ENCODE measurements at places on chromosomes 5 and 9. TPM values are rescaled to one million over a fixed set of nuclear protein-coding genes. Genes with fewer than 3 reads are reported as not detected.

- no peak for DNase-seq
These were observed 3.2 kb upstream of the MIGA2 start for GRCh38 chr9:129033216-129033615.

DNA sequence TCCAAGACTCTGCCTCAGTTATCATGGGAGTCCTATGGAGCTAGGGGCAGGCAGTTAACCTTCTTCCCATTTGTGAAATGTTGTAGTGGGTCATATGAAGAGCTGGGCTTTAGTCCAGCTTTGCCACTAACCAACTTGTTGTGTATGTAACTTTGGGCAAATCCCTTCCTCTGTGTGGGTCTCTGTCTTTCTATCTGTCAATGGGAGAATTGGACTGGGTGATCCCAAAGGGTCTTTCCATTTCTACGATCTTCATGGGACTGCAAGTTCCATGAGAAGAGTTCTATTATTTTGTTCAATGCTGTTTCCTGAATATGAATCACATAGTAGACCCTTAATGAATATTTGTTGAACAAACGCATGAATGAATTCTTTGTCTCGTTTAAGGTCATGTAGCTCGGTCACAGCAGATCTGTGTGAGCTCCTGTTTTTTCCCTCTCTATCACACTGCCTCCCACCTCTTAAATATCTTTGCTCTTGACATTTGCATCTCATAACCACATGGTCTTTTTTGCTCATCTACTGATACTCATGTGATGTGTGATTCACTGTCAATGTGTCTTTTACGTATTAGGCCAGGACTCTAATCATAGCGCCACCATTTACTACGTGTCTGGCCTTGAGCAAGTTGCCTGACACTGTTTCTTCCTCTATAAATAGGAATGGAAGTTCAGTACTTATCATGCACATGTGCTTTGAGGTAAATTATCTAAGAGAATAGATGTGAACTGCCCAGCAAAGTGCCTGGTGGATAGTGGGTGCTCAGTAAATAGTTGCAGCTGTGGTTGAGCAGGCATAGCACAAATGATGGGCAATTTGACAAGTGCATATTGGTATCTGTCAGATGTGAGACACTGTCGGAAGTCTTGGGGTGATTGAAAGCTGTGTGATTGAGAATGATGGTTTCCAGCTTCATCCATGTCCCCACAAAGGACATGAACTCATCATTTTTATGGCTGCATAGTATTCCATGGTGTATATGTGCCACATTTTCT is 37.4 kb downstream of the PTTG1 start:
- no peak for DNase-seq

- DNase-seq = no peak
These were observed 106.3 kb downstream of the TRIO start for GRCh38 chr5:14249258-14250082.

The MRPL36 gene
- total RNA-seq = 48.1 TPM

The TOR1A gene
- 18.0 TPM for total RNA-seq

The ZCCHC7 gene
- total RNA-seq = 14.7 TPM

The SERF1A gene
- total RNA-seq = 0.39 TPM

The ENG gene
- total RNA-seq = 429 TPM

GRCh38 chr5:158737536-158738027 is 362.1 kb downstream of the EBF1 start:
- DNase-seq = no peak

The EIF4E1B gene
- not detected for total RNA-seq

The C5orf58 gene
- total RNA-seq = 0.75 TPM

DNA sequence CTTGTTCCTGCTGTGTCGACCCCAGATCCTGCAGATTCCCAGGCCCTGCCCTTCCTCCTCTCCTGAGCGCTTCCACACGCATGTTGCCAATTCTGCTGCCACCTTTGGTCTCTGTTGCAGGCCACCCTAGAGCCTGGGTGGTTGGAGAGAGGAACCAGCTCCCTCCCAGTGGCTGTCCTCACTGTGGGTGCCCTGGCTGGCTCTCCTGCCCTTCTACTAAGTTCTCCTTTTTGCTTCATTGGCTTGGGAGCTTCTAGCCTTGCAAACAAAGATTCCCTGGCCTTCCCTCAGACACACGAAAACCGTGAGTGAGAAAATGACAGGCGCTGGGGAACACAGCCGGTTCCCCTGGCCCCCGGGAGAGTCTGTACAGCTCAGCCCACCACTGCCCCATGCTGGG is 14.2 kb upstream of the NCS1 start:
- DNase-seq = no peak

The FOXD4L3 gene
- total RNA-seq = 0.26 TPM

- DNase-seq = peak; percentile 45
These were observed 51.5 kb downstream of the CEP120 start for GRCh38 chr5:123371575-123372179.

The ADGRD2 gene
- total RNA-seq = not detected

The DIRAS2 gene
- not detected for total RNA-seq

The NACC2 gene
- 45.3 TPM for total RNA-seq

The PCSK1 gene
- 0.71 TPM for total RNA-seq

DNA sequence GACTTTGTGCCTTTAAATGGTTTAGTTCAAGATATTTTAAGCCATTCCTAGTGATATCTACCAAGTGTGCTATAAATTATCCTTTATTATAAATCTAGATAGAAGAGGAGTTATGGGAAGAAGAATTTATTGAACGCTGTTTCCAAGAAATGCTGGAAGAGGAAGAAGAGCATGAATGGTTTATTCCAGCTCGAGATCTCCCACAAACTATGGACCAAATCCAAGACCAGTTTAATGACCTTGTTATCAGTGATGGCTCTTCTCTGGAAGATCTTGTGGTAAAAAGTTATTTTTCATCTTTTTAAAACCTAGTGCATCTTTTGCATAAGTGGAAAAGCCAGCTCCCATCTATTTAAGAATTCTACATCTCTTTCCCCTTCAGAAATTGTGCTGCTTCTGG is 18.6 kb downstream of the SLC23A1 start:
- DNase-seq = no peak

GRCh38 chr9:81789721-81790120 is 100.4 kb upstream of the TLE1 start:
- DNase-seq = no peak

The TMEM215 gene
- 0.11 TPM for total RNA-seq

The PSIP1 gene
- 21.7 TPM for total RNA-seq

- DNase-seq = peak; percentile 71
These were observed 2.0 kb upstream of the PFN3 start for GRCh38 chr5:177402271-177403043.

- DNase-seq = no peak
These were observed 247.0 kb downstream of the IRX1 start for GRCh38 chr5:3842591-3842990.

The SECISBP2 gene
- 17.8 TPM for total RNA-seq

The LRRC19 gene
- total RNA-seq = not detected

The C9orf85 gene
- 6.3 TPM for total RNA-seq

The SPINK13 gene
- total RNA-seq = not detected

The CMYA5 gene
- 757 TPM for total RNA-seq

The CCDC171 gene
- total RNA-seq = 3.4 TPM

DNA sequence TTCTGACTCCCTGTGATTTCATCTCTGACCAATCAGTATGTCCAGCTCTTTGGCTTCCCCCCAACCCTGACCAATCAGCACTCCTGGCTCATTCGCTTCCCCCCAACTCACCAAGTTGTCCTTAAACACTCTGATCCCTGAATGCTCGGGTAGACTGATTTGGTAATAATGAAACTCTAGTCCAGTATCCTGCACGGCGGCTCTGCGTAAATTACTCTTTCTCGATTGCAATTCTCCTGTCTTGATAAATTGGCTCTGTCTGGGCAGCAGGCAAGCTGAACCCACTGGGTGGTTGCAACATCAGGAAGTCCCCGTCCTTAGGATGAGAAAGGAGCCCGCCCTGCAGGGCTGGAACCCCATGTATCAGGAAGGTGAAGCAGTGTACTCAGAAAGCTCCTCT is 10.4 kb downstream of the FCN2 start:
- no peak for DNase-seq

- no peak for DNase-seq
These were observed 126.7 kb downstream of the MACROH2A1 start for GRCh38 chr5:135272311-135272805.

The CDC20B gene
- total RNA-seq = not detected

The KCNN2 gene
- 10.4 TPM for total RNA-seq

DNA sequence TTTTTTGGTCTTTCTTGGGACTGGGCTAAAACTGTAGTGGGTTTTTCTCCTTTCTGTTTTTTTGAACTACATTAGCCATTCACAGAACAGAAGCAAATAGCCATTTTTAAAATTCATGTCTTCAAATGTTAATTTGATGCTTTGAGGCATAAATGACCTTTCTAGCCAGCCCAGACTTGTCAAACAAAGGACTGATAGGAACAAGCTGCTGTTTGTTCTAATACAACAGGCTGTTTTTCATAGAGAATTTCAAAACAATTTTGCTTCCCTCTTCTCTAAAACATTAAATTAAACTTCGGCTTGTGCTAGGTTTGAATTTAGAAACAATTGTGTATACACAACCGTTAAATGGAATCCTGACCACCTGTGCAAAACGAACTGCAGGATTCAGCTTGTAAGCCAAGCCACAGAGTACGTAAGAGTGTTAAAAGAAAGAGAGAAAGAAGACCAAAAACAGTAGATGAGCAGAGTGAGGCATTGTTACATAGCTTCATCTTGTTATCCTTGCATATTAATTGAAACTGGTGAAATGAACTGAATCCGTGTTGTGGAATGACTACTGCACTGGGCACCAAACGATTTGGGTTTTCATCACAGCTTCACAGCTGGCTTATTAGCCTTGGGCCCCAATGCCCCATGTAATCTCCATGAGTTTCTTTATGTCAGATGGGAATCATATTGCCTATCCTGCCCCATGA is 100.0 kb downstream of the ZSWIM6 start:
- no peak for DNase-seq

DNA sequence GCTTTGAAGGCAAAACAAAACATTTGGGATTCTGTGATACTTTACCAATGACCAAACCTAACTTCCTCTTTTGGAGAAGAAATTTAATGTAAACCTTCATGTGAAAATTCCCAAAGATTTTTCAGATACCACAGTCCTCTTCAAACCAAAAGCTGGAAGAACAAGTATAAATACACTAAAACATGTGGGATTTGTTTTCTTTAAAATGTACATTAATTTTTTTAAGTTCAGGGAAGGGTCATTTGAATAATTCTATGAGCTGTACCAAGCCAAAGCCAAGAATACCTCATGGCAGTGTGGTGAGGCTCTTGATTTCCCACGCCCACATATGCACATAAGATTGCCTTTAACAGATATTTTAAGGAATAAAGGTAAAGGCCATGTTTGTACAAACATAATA is 28.4 kb upstream of the ITGA1 start:
- no peak for DNase-seq

- DNase-seq = no peak
These were observed 110.8 kb downstream of the HMHB1 start for GRCh38 chr5:143922718-143923117.

The EPB41L4B gene
- total RNA-seq = 30.7 TPM

The NR2F1 gene
- total RNA-seq = 22.1 TPM

The CCNI2 gene
- not detected for total RNA-seq

- no peak for DNase-seq
These were observed 144.0 kb downstream of the MYO10 start for GRCh38 chr5:16791904-16792597.

DNA sequence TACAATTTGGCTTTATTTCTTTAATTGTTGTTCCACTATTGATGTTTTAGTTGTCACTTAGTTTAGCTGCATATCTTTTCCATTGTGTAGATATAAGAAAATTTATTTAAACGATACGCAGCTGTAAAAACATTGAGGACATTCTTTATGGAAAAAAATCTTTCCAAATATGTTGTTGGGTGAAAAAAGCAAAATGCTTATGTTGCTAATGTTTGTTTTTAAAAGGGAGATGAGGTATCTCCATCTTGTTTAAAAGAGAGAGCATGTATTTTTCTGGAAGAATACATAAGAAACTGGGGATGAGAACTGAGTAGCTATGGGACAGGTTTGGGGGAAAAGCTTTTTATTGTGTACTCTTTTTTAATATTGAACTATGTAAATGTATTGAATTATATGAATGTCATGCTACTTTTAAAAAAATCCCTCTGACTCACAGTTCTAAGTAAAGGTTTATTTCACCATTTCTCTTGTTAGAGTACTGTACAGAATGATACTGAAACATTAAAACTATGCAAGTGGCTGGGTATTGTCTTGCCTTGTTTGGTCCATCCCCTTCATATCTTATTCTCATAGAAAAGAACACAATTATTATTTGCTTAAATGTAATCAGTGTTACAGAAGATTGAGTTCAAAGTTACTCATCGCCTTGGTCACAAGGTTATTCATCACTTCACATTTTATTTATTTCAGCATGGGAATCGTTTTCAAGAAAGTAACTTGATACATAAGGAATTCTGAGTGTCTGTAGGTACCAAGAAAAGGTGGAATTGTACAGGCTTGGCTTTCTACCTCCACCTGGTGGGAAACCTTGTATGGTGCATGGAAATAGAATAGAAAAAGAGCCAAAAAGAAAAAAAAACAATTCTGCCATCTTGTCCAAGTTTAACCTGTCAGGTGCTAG is 85.8 kb downstream of the RIC1 start:
- DNase-seq = no peak

GRCh38 chr9:80651044-80651443 is 1038.3 kb downstream of the TLE1 start:
- no peak for DNase-seq

GRCh38 chr5:159990506-159990905 is 18.4 kb upstream of the TTC1 start:
- DNase-seq = no peak

DNA sequence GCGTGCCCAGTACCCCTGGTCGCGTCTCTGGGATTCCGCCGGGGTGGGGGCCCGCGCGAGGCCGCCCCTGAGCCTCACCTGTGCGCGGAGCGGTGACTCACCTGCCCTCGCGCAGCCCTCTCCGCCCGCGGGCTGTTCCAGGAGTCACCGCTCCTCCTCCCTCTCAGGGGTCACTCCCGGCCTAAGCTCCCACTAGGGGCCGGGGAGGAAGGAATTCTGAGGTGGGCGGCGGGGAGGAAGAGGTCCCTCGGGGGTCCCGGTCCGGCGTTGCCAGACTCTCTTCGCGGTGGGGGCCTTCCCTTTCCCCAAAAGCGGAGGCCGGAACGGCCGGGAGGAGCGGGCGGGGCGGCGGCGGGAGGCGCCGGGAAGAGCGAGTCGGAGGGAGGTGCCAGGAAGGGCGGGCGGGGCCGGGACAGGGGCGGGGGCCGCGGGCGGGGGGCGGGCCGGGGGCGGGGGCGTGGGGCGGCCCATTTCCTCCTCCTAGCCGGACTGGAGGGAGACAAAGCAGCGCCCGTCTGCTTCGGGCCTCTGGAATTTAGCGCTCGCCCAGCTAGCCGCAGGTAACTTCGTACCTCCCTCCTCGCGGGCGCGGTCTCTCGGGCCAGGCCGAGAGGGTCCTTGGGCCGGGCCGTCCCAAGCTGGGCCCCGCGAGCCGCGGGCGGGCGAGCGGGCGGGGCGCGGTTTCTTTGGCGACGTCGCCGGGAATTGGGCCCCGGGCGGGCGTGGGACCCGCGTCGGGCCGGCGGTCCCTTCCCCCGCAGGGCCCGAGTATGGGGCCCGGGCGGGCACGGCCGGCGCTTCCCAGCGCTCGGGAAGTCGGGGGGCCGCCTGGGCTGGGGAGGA is at the start of gene CTNNA1:
Gene CTNNA1, plus strand, starts transcription at position 475 of the 843 bp plus-strand sequence. CDS start 28,500 bp downstream, outside the sequence.
- DNase-seq = peak; percentile 81

All from right cardiac atrium (tissue), 5 donors.